Kidney epithelial cell (primary cell): ENCODE measurements at places on chromosomes 6 and 20.

- no peak for DNase-seq
Observed at GRCh38 chr6:146410851-146411595, 132.6 kb upstream of the RAB32 start.

DNA sequence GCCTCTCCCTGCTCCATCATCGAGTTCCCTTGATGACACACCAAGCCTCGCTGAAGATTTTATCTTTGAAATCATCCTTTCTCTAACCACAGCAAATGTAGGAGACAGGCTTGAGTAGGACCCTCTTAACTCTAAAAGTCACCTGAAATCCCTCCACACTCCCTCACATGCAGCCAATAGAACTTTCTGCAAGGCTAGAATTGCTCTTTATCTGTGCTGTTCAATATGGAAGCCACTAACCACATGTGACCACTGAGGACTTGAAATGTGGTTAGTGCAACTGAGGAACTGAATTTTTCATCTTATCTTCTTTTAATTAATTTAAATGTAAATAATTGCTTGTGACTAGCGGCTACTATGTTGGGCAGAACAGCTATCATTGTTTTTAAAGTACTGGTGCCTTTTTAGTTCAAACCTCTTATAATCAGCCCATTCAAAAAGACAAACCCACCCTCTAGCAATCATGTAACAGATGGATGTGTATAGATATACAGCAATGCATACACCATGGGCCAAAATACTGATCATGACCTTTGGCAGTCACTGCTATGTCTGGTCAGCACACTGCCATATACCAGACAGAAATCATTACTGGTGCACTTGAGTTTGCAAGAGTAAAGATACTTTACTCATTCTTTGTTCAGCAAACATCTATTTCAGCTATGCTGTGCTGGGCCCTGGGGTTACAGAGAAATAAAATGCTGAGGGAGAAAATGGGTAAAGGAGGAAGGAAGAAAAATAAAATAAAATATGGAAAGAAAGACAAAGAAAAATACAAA is 50.0 kb downstream of the GFOD1 start:
- no peak for DNase-seq

GRCh38 chr20:42402455-42402854 is 784.3 kb upstream of the CHD6 start:
- no peak for DNase-seq

DNA sequence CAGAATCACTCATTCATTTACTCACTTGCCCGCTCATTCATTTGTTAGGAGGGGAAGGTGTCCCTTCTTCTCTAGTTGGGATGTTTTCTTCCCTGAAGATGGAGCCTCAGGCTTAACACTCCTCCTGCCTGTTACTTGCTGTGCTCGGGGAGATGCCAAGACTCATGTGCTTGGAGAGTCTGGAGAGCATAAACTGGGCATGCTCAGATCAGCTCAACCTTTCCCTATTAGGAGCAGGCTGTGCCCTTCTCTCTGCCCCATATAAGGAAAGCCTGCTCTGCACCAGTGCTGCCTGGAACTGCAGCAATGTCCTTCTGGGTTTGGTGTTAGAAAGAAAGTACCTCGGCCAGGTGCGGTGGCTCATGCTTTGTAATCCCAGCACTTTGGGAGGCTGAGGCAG is 18.0 kb upstream of the UBE2V1 start:
- DNase-seq = no peak

DNA sequence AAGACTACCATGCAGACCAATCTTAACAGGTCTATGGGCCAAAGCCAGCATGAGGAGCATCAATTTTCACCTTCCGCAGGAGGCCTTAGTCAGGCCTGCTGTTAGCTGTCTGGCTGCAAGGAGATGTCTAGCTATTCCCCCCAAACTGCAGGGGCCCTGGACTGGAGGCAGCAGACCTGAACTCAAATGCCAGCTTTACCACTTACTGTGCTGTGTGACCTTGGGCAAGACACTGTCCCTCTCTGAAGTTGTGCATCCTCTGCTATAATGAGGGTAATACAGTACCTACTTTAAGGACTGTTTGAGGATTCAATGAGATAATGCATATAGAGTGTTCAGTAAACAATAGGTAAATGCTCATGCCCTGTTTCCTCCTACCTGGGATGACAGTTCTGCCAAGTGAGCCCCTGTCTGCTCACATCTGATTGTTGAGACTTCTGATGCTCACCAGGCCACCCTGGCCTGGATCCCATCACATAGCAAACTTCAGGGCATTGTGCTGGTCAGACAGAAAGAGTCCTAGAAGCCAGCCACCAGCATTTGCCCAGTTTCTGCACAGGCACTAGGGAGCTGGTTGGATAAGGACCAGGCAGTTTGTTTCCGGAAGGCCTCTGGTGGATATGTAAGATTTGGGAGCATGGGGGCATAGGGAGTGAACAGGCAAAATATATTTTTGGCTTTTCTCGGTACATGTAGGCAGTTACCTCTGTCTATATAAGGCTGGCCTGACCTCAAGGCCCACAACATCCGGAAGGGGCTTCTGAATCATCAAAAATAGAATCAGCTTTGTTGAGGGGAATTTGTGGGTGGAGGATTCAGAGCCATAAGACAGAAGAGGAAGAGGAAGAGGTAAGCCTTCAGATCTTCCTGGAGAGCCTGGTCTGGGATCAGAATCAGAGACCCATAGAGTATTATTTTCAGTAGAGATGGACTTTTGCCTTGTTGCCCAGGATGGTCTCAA is 2.3 kb upstream of the OCSTAMP start:
- no peak for DNase-seq
